ENCODE measurements at places on chromosomes 4 and X.
A peak's percentile ranks its signal among the peaks of the same experiment; 100 is the strongest.

GRCh38 chrX:124476562-124476961 lies 130.2 kb downstream of the SH2D1A start:
- DNase-seq: no peak

DNA sequence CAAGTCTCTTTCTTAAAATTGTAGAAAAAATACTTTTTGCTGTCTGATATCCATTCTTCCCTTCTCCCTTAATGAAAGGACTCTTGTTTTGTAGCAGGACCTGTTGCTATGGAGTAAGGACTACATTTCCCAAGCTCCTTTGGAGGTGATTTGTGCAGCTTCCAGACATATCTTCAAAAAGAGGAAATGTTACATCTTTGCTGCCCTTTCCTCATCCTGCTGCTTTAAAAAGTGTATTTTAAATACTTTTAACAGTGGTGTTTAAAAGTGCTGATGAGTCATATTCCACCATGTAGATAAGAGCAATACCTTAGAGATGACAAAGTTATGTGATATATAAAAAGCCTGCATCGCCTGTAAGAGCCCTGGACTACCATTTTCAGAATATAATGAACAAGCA lies 98.7 kb downstream of the CFAP299 start:
- peak; percentile 51 for DNase-seq

- DNase-seq: no peak
These were observed 68.6 kb downstream of the PRSS12 start for GRCh38 chr4:118284169-118284568.

- no peak for DNase-seq
These were observed 49.8 kb downstream of the DLG3 start for GRCh38 chrX:70494441-70494840.

DNA sequence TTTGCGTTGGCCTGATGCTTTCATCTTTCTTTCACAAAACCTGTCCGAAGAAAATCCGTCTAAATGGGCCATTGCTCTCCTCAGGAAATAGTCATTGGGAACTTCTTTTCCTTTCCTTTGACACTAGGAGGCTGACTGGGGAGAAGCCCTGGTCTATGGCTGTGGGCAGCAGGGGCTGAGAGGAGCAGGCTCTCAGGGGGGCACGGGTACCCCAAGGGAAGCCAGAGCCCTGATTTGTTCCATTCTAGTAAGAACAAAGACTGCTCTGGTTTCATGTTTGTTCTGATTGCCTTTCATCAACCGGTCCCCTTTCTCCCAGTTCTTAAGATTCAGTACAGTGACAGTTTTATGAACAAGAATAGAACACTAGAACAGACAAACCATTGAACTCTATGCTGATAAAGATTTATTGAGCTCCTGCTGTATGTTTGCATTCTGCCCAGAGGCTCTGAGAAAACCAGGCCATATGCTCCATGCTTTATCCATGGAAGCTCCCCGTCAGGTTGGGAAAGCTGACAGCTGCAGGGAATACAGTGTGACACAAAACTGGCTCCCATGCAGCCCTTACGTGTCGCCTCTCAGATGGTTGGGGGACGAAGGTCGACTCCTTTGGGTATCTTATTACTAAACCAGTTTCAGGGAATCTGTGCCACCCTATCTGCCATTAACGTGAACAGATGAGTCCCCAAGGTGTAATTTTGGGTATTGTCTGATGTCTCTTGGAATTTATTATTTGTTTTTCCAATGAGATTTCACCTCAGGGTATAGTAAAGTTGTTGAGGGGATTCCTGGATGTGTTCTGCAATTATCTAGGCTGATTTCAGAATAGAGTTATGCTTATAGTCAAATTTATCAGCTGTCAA lies 72.4 kb upstream of the MSANTD1 start:
- no peak for DNase-seq

DNA sequence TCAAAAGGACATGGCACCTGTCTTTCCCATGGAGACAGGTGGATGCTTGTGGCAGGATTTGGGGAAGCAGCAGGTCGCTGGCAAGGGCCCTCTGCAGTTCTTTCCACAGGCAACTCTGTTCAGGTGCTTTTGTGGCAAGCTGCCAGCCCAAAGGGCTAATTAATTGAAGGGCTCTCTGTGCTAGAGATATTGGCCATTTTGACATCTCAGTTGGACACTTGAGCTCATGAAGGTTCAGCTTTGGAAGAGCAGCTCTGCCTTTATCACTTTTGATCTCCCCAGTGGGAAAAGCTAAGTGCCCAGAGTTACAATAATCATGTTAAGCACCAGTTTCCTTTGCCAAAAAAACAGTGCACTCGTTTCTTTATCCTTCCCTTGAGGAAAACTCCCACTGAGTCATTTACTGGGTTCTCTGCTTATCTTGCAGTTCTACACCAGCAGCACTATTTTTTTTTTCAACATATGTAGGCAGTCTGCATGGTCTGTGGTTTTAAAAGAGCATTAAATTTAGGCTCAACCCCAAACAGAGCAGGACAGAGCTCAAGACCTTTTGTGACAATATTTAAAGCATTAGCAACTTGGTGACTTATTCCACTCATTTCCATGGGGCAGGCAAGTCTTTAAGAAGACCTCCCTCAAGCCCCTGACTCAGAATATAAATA lies 336.4 kb upstream of the RASGEF1B start:
- no peak for DNase-seq
